ENCODE measurements at places on chromosomes 7 and 10.

DNA sequence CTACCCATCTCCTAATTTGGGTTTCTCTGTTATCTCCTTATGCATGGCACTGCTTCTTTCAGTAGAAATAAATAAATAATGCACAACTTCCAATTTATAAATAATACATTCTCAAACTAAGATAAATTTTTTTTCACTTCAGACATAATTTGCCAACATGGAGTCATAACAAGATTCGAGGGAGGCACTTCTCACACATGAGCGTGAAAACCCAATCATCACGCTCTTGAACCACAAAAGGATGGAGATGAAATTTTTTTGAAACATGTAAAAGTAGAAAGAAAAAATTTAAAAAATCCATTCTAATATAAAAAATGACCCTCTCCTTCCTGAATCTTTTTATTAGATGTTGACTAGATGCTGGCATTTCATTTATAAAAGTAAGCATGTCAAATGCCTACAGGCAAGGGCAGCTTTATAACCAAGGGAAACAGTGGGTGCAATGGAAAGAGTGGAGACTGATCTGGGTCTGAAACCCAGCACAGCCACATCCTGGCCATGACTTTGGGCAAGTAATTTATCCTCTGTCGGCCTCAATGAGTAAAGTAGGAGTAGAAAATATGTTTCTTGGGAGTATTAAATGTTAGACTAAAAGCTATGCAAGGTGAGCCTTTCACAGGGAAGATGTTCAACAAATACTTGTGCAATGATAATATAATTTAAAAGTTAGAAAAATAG, 185.0 kb downstream of the STK31 start:
- DNase-seq, result no peak

DNA sequence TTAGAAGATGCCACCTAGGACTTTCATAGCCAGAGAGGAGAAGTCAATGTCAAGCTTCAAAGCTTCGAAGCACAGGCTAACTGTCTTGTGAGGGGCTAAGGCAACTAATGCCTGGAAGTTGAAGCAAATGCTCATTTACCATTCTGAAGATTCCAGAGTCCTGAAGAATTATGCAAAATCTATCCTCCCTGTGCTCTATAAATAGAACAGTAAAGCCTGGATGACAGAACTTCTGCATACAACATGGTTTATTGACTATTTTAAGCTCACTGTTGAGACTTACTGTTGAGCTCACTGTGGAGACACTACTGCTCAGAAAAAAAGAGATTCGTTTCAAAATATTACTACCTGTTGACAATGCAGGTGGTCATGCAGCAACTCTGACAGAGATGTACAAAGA, 28.6 kb downstream of the TNS3 start:
- no peak for DNase-seq

DNA sequence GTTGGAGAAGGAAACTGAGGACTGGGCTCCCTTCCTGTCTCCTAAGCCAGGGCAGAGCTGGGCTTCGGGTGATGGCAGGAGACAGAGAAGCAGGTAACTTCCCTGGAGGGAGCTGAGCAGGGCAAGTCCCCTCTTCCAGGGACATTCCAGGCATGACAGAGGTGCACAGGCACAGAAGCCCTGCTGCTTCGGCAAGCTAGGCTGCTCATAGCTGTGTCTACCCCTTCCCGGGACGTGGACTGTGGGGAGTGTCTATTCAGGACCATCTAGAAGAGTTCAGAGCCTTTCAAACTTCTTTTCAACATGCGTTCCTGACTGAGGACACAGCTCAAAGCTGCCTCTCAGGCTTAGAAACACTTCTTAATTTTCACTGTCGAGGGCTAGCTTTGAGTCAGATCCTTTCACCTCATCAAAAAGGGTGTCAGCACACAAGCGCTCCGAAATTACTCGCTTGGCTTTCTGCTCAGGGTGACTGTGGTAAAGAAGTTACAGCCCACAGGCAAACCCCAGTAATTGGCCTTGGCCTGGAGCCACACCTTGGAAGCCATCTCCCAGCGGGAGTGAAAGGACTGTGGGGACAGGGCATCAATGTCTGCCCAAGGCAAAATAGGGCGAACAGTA, 63.7 kb upstream of the STEAP1B start:
- no peak for DNase-seq

- no peak for DNase-seq
Observed at GRCh38 chr7:156919132-156919713, 26.2 kb upstream of the LMBR1 start.

DNA sequence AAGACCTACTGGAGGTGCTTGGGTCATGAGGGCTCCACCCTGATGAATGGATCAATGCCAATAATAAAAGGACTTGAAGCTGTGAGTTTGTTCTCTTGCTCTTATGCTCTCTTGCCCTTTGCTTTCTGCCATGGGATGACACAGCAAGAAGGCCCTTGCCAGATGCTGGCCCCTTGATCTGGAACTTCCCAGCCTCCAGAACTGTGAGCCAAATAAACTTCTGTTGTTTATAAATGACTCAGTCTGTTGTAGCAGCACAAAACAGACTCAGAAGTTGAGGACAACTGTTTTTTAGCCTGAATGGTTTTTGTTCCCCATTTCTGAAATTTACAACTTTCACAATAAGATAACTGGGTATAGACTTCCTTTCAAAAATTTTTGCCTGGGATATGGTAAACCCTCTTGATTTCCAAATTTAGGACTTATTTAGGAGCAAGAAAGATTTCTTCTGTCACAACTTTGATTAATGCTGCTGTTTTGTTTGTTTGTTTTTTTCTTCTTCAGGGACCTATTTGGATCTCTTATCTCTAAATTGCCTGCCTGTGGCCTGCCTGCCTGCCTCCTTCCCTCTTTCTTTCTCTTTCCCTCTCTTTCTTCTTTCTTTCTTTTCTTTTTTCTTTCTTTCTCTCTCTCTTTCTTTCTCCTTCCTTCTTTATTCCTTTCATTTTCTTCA, 12.1 kb downstream of the ENTPD1 start:
- no peak for DNase-seq

GRCh38 chr10:128073890-128074289, 52.3 kb downstream of the MKI67 start:
- DNase-seq, result no peak

GRCh38 chr10:121640266-121640665, 42.0 kb upstream of the FGFR2 start:
- DNase-seq, result no peak

- DNase-seq, result no peak
Observed at GRCh38 chr7:42238709-42239366, 1.8 kb upstream of the GLI3 start.

DNA sequence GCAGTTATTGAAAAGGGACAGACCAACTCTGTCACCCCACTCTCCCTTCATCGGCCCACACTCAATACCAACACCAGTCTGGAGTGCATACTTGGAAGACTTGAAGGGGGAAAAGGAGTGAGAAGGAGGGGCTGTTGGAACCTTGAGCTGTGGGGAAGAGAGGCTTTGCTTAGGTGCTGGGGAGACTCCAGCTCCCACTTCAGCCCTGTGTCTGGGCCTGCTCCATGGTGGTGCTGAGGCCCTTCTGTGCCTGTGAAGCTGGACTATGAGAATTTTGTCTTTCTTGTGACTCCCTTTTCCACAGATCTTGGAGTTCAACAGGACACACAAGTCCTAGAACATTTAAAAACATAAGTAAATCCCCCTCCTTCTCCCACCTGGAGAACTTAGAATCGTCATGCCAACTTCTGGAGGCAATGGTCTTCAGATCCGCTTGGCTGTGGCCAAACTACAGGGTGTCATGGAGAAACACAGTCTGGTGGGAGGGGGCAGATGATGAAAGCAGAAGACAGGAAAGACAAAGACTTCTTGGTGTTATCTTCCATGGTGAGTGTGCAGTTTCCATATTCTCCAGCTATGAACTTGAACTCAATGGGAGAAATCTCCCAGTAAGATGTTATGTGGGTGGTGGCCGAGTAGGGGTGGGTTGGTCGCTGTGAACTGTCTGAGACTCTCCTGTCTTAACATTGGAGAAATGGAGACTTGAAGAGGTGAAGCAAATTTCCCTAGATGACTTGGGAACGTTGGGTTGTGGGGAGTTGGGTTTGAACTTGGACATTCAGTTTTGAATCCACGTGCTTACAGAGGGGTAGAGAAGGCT, 18.4 kb upstream of the GIMAP8 start:
- DNase-seq, result no peak

DNA sequence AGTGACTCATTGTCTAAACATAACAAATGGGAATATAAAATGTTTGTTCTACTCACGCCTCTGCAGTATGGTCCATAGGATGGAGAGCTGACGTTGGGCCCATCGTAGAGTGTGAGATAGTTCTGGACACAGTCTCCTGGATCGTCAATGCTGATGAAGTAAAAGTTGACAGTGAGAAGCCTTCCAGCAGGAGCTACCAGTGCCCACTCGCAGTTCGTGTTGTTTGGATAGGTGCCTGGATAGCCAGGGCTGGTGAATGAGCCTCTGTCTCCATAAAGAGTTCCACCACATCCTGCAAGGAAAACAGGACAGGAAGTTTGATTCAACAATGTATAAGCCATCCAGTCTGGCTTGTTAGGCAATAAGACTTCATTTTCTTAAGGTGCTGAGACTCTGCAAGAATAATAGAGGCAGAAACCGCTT, 79.6 kb downstream of the OR13A1 start:
- DNase-seq, result no peak

- peak; percentile 50 for DNase-seq
Observed at GRCh38 chr7:29158795-29159423, 12.6 kb upstream of the CPVL start.

GRCh38 chr7:101428093-101428866, 65.6 kb downstream of the COL26A1 start:
- no peak for DNase-seq

- no peak for DNase-seq
Observed at GRCh38 chr7:144534196-144534595, 130.7 kb upstream of the NOBOX start.

- DNase-seq, result no peak
Observed at GRCh38 chr7:44667190-44667589, 60.8 kb downstream of the OGDH start.

GRCh38 chr10:48948470-48949037, 8.9 kb upstream of the LRRC18 start:
- DNase-seq, result no peak

- DNase-seq, result no peak
Observed at GRCh38 chr7:53476566-53476965, 441.1 kb downstream of the POM121L12 start.

DNA sequence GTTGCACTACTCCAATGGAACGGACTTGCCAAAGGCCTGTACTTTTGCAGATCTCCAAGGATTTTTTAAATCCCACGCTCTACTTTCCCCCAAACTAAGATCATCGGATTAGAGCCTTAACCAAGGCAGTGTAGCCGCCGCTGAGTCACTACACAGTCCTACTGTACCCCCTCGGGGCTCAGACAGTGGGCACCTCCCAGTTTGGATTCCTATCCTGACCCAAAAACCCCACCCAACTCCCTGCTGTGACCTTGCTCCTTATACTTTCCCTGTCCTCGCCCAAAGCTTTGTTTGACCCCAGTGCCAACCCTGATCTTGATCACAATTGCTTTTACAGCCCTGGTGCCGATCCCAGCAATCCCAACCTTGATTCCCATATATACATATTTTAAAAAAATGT, 17.5 kb upstream of the PLAU start:
- DNase-seq, result no peak

DNA sequence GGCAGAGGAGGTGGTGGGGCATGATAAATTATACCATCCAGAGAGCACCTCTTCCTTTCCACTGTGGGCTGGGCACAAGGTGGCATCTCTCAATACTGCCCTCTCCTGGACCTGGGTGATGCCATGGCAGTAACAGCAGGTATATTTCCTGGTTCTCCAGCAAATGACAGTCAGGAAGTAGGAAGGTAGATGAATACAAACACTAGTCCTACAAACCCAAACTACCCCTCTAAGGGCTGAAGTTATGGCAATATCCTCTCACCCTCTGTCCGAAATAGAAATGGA, 1004.9 kb downstream of the KCNMA1 start:
- DNase-seq, result peak; percentile 42

DNA sequence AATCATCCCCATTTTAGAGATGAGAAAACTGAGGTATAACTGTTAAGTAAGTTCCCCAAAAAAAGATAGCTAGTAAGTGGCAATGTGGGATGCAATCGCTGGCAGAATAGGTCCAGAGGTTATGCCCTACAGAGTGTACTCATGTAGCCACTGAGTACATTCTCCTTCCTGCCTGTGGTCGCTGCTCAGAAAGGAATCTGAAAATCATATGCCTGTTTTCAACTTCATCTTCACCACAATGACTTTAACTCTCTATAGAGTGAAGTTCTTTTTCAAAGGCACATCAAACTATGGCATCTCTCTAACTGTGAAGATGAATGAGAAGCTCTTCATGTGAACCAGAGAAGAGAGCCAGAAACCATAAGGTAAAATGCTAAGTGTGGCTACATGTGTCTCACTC, 162.2 kb upstream of the SLC25A13 start:
- DNase-seq, result no peak

DNA sequence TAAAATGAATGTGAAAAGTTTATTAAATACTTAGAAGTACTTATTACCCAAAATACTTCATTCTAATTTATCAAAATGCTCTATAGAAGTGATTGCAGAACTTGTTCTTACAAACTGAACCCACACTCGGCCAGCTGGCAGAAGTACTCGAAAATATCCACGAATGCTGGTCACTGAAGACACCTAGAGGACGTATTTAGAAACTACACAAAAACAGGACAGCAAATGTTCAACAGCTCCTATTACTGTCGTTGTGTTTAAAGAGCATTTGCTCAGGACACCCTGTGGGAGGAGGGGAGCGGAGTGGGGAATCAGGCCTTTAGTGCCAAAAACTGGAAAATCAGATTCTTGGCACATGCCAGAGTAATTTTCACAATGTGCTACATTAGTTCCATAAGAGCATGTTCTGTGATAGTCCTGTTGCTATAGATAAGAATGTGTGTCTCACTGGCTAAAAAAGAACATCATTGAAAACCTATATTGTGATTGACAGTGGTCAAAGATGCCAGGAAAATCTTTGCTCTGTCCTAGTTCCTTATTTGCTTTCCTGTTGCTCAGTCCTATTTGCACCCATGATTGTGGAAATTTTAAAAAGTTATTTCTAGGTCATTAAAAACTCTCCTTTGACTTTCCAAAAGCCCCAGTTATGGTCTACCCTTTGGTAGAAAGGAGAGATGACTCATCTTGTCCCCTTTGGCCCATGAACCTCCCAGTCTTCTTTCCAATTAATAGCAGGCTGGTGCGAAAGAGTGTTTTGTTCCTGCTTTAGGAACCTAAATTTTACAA, 49.0 kb upstream of the NRBF2 start:
- DNase-seq, result peak; percentile 21

GRCh38 chr10:117635826-117636225, 93.3 kb downstream of the EMX2 start:
- DNase-seq, result no peak

- no peak for DNase-seq
Observed at GRCh38 chr7:102202556-102202955, 84.1 kb upstream of the SH2B2 start.

DNA sequence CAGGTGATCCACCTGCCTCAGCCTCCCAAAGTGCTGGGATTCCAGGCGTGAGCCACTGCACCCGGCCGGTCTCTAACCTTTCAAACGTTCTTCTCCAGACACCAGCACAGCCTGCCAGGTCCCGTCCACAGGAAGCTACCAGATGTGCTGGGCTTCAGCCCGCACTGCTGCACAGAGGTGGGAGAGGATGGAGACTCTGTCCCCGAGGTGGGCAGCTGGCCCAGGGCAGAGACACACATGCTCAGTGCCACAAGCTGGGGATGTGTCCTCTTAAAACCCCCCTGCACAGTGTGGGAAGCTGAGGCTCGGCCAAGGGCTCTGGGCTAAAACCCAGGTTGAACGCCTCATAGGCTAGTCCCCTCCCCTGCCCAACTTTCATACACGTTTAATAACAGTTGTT, 9.4 kb downstream of the NUDT1 start:
- no peak for DNase-seq

GRCh38 chr7:135208102-135208793, 3.1 kb downstream of the WDR91 start:
- no peak for DNase-seq
